Activated effector memory CD4-positive, alpha-beta T cell treated with anti-CD3 and anti-CD28 coated beads, Interleukin-2, amount 50 U/mL, for 16 hours (primary cell): ENCODE measurements at places on chromosomes 3 and 15.

DNA sequence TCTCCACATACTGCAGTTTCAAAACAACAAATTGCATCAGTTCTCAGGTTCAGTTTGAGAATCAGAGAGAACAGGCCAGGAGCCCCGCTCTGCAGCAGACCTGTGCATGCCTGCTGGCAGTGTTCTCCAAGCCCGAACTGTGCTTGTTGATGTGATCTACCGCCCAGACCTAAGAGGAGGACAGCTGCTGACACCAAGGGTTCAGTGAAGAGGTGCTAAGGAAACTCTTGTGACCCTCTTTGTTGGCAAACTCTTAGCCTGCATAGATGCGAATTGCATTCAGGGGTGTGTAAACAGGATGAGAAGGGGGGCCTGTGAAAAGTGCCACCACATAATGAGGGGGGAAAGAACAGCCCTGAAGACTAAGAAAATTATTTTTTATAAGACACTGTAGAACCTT is 89.8 kb downstream of the PDE8A start:
- DNase-seq = no peak

- no peak for DNase-seq
Observed at GRCh38 chr15:74337146-74337545, 30.3 kb downstream of the CYP11A1 start.

DNA sequence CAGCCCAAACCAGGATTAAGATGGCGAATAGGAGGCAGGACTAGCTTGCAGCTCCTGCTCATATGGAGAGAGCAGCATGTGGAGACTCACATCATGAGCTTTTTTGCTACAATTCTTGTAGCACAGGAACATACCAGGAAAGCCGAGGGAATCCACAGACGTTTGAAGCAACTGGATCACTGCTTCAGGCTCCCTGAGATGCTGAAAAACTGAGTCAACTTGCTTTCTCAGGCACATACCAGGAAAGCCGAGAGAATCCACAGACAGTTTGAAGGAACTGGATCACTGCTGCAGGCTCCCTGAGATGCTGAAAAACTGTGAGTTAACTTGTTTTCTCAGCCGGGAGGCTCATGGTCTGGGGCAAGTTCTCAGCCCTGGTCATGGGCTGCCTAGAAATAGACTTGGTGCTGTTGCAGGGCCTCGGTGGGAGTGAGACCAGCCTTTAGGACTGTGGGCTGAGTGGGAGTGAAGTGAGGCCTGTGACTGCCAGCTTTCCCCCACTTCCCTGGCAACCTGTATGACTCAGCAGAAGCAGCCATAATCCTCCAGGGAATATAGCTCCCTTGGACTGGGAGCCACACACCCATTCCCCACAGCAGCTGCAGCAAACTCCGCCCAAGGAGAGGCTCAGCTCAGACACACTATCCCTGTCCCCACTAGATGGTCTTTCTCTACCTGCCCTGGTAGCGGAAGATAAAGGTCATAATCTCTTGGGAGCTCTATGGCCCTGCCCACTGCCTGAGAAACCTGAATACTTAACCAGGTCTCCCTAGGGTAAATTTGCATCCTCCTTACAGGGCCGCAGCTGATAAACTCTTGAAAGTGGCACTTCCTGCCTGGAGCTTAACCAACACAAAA is 51.9 kb upstream of the PFN2 start:
- no peak for DNase-seq

GRCh38 chr3:61608072-61608471 is 46.7 kb downstream of the PTPRG start:
- DNase-seq = no peak

DNA sequence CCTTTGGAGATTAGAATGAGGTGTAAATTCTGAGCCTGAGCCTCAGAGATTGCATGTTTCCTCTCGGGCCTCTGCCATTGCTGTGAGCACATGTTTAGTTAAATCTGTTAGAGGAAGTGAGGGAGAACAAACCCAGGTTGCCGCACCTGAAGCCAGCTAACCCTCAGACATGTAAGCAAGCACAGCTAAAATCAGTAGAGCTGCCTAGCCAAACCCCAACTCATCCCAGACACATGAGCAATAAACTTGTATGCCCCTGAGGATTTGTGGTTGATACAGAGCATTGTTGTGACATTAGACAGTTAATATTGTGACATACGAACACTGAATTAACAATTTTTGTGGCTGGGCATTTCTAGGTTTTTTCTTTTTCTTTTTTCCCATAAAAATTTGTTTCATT is 41.9 kb downstream of the NMD3 start:
- no peak for DNase-seq

DNA sequence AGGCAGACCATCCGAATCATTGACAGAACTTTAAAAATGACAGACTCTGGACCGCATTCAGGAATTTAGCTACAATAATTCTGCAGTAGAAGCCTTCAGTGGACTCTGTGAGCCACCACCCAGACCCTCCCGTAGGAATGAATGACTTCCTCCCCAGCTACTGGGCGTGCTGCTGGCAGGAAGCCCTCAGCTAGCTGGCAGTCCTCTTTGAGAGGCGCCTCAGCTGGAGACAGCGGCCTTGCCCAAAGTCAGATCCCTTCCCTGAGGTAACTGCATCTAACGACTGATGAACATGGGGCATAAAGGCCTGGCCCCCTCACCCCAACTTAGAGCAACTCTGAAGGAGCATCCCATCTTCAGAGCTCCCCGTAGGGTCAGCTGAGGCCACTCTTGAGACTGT is 25.8 kb downstream of the CRABP1 start:
- no peak for DNase-seq

GRCh38 chr3:16122155-16122554 is 52.3 kb upstream of the GALNT15 start:
- no peak for DNase-seq

DNA sequence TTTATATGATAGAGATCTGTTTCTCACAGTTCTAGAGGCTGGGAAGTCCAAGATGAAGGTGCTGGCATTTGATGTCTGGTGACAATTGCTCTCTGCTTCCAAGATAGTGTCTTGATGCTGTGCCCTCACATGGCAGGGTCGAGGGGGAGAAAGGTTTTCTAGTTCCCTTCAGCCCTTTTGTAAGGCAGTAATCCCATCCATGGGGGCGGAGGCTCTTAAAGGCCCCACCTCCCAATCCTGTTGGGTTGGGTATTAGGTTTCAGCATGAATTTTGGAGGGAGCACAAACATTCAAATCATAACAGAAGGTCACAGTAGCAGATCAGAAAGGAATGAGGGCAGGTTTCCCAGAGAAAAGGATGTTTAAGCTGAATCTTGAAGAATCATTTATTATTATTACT is 601.7 kb upstream of the ZNF717 start:
- DNase-seq = no peak

- no peak for DNase-seq
Observed at GRCh38 chr15:101099183-101099582, 152.7 kb downstream of the CHSY1 start.

DNA sequence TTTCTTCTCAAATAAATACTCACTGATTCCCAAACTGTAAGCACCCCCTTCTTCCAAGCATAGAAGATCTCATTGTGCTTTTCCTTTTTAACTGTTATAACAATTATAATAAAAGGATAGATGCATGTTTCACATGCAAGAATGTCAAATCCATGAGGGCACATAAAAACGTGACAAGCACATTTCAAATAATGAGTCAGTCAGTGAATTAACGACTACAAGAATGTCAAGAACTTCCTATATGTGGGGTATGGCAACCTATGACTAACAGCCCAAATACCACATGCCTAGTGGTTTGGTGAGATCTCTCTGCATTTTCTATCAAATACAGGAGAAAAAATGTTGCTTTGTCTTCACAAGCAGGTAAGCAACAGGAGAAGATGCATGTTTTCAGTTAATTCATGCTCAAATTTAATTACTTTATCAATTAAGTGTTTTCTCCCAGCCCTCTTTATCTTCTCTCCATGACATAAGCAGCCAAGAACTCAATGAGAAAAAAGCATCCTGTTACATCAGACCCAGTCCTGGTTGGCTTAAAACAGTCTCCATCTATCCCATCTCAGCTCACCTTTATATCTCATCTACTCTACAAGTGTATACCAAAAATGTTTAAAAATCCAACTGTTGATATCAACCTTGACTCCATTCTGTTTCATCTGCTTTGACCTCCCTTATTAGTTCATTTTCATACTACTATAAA is 181.5 kb upstream of the LMCD1 start:
- no peak for DNase-seq

- DNase-seq = peak; percentile 90
Observed at GRCh38 chr3:46538803-46539442, 27.2 kb downstream of the LRRC2 start.

DNA sequence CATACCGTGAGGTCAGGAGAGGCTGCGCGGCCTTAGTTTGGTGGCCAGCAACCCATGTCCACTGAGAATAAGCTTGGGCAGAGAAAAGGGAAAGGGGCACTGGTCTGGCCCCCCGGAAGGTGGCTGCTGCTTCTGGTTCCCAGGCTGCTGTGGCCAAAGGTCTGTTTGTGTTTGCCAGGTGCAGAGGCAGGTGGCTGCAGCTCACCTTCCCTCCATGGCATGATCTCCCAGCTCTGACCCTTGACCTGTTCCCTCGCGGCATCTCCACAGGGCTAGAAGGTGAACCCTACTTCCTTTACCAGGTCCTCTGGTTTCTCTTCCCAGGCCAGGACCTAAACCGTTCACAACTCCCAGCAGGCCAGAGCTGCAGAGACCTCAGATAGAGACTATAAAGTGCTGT is 13.8 kb downstream of the VPS18 start:
- DNase-seq = no peak

DNA sequence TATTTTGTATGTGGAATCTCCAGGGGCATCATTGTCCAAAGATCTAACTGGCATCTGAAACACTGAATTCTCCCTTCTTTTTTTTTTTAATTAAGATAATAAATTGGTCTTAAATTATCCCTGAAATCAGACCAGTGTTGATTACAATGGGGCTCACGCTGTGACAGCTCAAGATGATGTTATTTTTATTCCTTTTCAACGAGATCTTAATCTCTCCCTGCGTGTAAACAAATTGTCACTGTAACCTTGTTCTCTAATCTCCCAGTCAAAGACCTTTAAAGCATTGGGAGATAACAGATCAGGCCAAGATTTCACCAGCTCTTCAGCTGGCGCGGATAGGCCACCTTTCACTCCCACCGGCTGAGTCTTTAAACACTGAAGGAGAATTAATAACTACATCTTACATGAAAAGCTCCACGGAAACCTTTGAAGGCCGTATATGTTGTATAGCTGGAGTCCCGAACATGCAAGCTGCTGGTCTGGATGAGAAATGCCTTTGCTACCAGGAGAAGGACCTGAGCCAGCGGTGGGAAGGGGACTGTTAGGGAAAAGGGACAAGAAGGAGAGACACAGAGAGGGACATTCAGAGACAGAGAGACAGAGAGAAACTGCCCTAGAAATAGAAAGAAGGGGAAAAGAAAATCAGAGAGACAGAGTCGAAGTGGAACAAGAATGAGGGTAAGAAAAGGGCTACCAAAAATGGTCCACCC is 418.8 kb upstream of the NR2F2 start:
- DNase-seq = no peak

DNA sequence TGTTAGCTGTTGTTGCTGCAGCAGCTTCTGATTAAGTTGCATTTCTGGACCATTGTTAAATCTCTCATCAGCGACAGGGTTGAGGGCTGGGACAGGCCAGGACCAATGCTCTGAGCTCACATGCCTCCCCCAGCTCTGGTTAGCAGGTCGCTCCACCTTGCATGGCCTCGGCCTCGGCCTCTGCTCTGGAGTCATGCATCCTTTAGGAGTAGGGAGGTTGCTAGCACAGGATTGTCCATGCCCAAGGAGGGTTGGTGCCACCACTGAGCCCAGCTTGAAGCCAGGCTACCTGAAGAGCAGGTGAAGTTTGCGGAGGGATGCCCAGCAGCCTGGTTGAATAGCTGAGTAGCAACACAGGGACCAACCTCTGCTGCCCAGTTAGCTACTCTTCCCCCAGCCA is 11.2 kb upstream of the CPNE9 start:
- DNase-seq = no peak

DNA sequence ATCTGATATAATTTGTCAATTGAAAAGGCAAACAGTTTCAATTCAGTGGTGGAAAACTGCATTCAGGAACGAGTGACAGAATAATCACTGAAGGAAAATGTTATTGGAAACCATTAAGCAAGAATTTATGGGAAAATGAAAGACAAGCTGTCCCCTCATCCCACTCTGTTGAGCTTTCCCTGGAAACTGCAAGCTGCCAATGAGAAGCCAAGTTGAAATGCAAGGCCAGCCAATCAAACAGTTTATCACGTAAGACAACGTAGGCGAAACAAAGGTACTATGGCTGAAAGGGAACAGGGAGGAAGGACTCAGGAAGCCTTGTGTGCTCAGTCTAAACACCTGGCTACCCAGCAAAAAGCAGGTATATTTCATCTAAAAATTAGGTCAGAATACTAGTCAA is 187.9 kb upstream of the ATP10A start:
- no peak for DNase-seq
